ENCODE measurements at places on chromosomes 3 and 15. TPM values are rescaled to one million over a fixed set of nuclear protein-coding genes. Genes with fewer than 3 reads are reported as not detected.

Gene IL16
- 7.1 TPM for polyA plus RNA-seq

DNA sequence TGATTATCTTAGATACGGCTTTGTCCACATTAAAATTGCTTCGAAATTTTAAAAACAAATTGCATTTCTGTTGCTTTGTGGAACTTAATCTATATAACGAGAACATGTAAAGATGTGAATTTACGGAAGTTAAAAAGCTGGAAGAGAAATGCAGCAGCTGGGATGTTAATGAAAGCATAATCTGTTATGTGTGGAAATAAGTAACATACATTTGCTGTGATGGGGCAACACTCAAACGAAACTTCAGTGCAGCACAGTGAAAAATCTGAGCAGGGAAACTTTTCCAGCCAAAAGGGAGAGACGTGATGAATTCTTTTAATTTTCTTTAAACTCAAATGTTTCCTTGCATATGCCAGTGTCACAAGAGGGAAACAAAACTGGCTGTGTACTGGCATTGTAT lies 276.7 kb upstream of the LMCD1 start:
- no peak for DNase-seq

Gene CPNE9
- 0.15 TPM for polyA plus RNA-seq

- DNase-seq = no peak
These were observed 159.1 kb downstream of the AKAP13 start for GRCh38 chr15:85539491-85539890.

Gene RASGRP1
- polyA plus RNA-seq = 12.7 TPM

Gene XIRP1
- polyA plus RNA-seq = 0.20 TPM

Gene MAP1A
- polyA plus RNA-seq = 9.3 TPM

GRCh38 chr3:158896729-158897128 lies 94.9 kb downstream of the MFSD1 start:
- no peak for DNase-seq

Gene ARF4
- 313 TPM for polyA plus RNA-seq

- DNase-seq = no peak
These were observed 441.3 kb upstream of the THBS1 start for GRCh38 chr15:39139431-39140059.

DNA sequence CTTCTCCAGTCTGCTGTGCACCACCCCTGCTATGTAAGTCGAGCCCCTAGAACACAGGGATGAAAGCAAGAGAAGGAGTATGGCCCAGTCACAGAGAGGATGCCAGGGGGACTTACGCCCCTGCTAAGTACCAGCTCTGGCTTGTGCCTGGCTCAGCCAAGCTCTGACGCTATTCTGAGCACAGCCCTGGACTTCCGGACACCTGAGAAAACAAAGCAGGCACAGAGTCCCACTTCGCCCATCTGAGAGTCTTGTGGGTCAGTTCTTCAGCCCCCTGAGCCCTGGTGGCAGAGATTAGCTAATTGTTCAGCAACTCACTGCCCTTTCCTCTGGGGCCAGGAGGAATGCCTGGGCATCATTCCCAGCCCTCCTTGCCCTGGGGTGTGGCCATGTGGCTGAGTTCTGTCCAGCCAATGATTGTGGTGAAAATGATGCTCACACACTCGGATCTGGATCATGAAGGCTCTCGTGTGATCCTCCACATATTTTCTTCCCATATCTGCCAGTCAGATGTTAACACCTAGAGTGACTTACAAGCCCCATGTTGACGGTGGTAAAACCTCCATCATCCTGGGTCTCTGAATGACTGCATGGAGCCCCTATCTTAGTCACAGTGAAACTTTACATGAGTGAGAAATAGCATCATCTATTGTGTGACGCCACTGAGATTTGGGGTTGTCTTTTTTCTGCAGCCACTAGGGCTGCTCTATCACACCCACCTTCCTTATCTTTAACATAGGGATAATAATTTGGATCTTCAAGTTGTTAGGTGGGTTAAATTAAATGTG lies 105.7 kb downstream of the TPRA1 start:
- DNase-seq = no peak

Measured in left renal pelvis (tissue), 4 donors.